ENCODE measurements at places on chromosomes 7 and 10.

DNA sequence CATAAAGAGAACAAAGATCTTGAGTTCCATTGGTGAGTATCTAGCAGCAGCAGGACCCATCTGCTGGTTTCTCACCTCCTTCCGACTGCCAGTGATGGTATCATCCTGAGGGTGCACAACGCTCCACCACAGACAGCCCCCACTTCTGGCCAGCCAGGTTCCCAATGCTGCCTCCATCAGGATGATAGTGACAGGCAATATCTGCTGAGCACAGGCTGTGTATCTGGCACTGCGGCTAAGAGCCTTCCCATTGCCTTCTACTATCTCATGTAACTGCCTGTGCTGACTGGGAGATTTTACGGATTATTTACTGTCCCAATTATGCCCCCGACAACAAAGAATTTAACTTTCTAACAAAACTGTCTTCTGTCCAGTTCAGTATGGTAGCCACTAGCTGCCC, 352.4 kb upstream of the AOAH start:
- no peak for DNase-seq

DNA sequence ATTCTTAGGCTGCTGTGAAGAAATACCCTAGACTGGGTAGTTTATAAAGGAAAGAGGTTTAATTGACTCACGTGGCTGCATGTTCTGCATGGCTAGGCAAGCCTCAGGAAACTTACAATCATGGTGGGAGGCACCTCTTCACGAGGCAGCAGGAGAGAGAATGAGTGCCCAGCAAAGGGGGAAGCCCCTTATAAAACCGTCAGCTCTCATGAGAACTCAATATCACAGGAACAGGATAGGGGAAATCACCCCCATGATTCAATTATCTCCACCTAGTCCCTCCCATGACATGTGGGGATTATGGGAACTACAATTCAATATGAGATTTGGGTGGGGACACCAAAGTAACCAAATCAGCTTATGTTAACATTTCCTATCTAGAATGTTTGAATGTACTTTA, 259.2 kb downstream of the TWIST1 start:
- DNase-seq, result no peak

DNA sequence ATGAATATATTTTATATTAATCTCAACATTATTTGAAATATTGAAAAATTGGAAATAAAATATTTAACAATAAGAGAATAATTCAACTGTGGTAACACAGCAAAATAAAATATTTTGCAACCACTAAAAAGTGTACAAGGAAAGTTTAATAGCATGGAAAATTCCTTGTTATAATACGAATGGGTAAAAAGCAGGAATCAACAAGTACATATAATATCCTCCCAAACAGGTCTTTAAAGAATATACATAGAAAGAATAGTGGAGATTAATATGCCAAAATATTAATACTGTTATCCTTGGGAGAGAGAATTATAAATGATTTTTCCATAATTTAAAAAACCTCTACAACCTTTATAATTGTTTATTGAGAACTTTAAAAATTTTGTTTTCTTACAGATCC, 1.0 kb downstream of the DNAJC12 start:
- DNase-seq, result no peak

DNA sequence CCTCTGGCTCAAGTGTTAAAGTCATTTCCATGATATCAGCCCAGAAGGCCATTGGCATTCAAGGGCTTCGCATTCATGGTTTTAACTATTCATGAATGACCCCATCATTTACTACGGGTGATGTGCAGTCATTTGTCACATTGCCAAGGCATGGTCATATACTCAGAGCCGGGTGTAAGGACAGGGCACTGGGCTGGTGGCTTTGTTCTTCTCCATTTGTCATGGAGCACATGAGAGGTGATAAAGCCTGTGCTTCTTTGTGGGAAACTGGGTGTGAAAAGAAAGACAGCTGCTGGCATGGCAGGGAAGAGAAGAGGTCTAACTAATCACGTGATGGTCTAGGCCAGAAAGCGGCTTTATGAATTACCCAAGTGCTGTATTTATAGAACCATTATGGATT, 132.2 kb upstream of the PLXNA4 start:
- no peak for DNase-seq

GRCh38 chr10:74826142-74827044, at the start of gene KAT6B:
TSS of gene KAT6B (plus strand) at chr10:74826600. CDS start at chr10:74842858, 16,258 bp downstream.
- peak; percentile 92 for DNase-seq

DNA sequence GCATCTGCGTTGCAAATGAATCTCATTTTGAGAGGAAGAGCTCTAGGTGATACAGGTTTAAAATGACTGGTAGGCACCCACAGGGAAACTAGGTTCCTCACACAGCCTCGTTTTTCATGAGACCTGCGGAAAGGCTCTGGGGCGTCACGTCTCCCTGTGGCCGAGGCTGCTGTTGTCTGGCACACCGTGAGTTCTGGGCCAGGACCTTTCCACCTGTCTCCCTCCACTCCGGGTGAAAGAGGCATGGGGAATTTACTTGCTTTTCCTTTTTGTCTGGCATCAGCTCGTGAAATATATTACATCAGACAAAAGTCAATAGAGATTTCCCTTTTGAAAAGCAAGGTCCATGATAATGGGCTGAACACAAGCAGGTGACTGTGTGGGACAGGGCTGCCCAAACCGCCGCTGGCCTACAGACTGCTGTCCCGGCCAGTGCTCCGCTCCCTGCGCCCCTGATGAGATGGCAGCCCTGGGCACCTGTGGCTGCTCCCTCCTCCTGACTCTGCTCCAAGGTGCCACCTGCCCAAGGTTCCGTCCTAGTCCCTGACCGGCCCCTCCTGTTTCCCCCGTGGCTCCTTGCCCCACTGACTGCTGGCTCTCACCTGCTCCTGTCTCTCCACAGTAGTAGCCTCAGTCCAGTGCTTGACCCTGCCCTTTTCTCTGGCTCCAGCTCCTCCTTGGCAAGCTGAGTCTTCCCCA, 109.6 kb downstream of the NKX6-2 start:
- no peak for DNase-seq

DNA sequence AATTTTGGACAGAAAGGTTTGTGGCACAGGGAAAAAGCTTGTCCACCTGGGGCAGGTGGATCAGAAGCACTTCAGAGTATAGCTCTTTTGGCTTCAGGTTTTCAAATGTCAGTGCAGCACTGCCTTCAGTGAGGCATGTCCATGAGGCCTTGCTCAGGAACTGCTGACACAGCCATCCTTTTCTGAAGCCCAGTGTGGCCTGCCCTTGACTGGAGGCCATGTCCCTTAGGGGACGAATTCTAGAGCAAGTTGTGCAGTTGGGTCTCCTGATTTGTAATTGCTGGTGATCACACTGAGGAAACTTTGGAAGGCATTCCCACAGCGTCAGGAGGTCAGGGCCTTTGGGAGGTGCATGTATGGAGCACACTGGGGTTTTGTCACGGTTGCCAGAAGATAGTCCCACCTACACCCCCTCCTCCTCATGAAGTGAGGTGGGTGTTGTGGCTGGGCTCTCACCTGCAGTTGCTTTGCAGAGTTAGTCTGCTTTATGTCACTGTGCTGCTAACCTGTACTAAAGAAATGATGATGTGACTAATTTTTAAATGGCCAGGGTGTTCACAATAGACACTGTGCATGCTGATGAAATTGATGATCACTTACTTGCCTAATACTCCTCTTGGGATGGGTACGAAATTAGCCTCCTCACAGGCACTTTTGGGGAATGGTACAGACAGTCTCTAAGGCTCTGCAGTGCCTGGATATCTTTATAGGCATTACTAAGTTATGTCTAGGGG, 41.7 kb downstream of the OGDH start:
- DNase-seq, result no peak

DNA sequence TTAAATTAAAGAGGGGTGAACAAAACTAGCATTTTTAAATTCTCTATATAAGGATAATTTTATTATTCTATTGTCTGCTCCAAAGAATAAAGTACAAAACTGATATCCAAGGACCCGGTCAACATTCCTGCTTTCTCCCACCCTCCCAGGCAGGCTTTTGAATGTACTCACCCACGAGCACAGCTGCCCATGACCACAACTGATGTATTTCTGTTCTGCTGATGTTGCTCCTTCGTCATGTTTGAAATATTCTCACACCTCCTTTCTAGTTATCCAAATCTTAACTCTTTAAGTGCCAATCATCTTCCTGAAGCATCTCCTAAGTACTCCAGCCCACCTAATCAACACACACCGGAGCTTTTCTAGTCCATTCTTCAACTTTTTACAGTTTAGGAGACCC, 46.7 kb downstream of the CALD1 start:
- DNase-seq, result no peak

GRCh38 chr7:77157446-77157845, 35.0 kb downstream of the CCDC146 start:
- no peak for DNase-seq

GRCh38 chr7:6242561-6242960, 29.9 kb downstream of the CYTH3 start:
- DNase-seq, result no peak

DNA sequence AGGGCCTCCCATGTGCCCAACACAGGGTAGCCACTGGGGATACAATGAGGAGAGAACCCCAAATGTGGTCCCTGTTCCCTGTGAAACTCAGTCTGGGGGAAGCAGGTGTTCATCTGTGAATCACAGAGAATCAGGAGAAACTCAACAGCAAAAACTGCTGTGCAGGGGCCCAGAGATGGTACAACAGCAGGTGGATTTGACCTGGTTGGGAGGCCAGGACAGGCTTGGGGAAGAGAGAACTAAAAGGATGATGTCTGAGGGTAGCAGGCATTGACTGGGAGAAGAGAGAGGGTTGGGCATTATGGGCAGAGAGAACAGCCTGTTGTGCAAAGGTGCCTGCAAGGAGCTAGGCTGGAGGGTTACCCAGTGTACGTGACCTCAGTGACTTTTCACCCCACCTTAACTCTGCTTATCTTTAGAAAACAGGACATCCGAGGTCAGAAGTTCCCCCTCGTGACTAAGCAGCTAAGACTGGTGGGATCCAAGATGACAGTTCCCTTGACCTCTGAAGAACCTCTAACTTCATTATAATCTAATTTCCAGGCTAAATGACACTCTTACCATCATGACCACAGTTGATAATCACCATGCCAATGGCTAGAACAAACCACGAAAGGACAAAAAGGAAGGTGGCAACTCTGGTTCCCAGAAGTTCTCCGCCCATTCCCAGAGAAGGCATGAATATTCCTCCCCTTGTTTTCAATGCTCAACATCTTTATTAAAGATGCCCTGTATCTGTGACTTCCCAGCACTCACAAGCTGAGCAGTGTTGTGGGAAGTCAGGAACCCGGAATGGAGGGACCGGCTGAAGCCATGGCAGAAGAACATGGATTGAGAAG, 5.1 kb upstream of the ADAMTS14 start:
- DNase-seq, result no peak

DNA sequence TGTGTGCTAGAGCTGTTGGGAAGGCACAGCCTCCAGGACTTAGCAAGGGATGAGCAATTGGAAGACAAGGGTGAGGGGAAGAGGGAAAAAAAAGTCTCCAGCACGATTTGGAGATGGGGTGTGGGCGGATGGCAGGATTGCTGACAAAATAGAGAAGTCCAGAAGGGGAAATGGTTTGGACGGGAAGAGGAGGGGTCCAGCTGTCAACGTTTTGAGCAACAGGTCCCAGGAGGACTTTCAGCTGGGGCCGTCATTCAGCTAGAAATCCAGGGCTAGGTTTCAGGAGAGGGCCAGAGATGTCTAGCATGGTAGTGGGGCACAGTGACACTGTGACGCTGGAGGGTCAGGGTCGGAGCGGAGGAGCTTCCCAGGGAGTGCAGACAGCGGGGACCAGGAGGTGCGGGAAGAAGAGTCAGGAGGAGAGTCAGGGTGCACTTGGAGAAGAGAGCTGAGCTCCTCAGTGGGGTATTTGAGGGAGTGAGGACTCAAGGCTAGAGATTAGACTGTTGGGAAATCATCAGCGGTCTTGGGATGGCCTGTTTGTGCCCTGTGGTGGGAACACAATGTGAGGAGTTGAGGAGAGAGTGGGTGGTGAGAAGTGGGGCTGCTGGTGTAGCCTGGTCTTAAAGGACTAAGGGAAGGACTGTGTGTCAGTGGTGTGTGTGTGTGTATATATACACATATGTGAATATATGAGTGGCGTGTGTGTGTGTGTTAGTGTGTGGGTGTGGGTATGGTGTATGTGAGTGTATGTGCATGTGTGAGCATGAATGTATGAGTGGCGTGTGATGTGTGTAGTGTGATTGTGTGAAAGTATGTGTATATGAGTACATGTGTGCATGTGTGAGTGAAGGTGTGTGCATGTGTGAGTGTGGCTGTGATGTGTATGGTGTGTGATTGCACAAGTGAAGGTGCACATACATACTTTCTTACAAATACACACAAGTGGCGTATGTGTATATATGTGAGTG, 3.8 kb downstream of the ZYX start:
- DNase-seq, result no peak

GRCh38 chr7:121313793-121314676, 14.8 kb upstream of the WNT16 start:
- peak; percentile 51 for DNase-seq

GRCh38 chr7:74379938-74380337, 73.8 kb upstream of the GTF2IRD1 start:
- no peak for DNase-seq

GRCh38 chr10:132458586-132459300, 61.7 kb downstream of the PWWP2B start:
- peak; percentile 89 for DNase-seq

GRCh38 chr7:106369352-106369751, 84.6 kb upstream of the NAMPT start:
- DNase-seq, result no peak

DNA sequence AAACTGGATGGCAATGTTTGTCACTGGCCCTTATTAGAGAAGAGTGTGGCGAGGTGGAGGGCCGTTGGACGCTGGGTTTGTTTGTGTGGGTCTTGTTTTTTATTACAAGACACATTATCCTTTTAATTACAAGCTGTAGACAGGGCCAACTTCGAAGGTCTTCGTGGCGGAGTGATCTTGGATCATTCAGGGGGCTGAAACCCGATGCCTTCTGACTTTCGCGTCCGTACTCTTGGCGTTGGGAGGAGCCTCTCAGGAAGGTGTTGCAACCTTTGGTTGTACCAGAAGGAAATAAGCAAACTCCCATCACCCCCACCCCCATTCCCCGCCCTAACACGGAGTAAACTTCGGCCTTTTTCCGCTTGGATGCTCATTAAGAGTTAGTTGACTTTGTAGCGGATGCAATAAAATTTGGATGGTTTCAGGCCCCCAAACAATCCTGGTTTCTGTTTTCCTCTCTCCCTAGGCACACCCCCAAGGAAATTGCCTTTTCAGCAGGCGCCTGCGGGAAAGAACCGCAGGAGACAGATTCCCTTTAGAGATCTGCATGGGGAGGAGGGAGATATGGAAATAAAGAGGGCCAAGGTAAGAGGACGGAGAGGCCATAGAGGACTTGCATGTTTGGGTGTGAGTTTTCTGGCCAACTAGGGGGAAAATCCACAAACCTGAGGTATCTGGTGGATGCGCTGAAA, 294.5 kb upstream of the NFE2L3 start:
- DNase-seq, result peak; percentile 39

DNA sequence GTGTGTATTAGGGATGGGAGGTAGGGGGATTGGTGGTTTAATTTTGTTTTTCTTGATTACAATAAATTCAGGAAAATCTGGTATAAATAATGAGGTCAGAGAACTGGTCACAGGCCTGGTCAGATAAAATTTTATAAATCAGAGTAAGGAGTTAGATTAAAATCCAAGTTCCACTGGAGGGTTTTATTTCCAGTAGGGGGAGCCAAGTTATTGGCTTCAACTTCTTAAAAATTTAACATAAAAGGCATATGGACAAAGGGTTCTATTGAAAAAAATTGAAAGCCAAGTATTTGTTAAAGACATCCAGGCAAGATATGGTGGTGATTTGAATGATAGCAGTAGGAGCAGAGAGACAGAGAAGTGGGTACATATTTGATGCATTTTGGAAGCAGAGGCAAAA, 763.3 kb downstream of the SORCS1 start:
- DNase-seq, result no peak

- DNase-seq, result no peak
These were observed 176.0 kb upstream of the NAMPT start for GRCh38 chr7:106460792-106461254.

Measured in HEK293T (cell line).